ENCODE measurements at places on chromosomes 1 and 21.
A peak's percentile ranks its signal among the peaks of the same experiment; 100 is the strongest.

DNA sequence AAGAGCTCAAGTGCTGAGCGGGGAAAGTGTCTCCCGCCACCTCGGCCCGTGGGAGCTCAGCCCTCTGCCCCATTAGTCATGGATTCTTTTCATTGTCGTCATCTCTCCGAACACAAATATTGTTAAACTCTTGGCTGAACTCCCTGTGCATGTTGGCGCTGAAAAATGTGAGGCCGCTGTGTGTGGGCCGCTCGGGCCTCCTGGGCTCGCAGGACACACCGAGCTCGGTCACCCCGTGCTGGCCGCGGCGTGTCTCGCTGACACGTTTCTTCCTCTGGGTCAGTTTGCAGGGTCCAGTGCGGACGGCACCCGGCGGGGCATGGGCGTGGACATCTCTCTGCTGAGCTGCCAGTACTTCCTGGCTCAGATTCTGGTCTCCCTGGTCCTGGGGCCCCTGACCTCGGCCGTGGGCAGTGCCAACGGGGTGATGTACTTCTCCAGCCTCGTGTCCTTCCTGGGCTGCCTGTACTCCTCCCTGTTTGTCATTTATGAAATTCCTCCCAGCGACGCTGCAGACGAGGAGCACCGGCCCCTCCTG, 25.6 kb downstream of the SLC45A1 start:
- no peak for DNase-seq

- no peak for DNase-seq
These were observed 58.9 kb downstream of the WLS start for GRCh38 chr1:68173283-68173935.

DNA sequence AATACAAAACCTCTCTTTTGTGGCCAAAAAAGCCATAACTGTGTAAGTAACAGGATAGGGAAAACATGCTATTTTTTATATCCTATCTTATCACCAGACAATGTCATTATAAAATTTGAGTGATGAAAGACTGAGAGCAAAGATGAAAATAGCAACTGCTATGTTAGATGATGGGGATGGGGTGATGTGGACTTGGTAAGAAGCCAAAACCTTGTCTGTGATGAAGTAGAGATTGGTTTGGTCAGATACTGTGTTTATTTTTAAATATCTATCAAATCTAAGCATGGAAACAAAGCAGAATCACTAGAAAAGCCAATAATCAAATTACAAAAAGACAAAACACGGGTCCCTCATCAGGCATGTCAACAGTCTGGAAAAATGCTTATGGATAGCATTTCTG, 631.1 kb upstream of the NR5A2 start:
- DNase-seq, result no peak

- no peak for DNase-seq
These were observed 110.2 kb upstream of the PLD5 start for GRCh38 chr1:242634732-242635131.

- no peak for DNase-seq
These were observed 727.6 kb downstream of the PTPRU start for GRCh38 chr1:29963946-29964345.

- no peak for DNase-seq
These were observed 11.7 kb downstream of the TAGLN2 start for GRCh38 chr1:159913451-159914192.

GRCh38 chr1:6260961-6261614, at the start of gene GPR153:
Gene GPR153, minus strand, starts transcription at chr1:6261098. Its CDS starts 6,193 bp downstream, at chr1:6254905.
- peak; percentile 34 for DNase-seq

DNA sequence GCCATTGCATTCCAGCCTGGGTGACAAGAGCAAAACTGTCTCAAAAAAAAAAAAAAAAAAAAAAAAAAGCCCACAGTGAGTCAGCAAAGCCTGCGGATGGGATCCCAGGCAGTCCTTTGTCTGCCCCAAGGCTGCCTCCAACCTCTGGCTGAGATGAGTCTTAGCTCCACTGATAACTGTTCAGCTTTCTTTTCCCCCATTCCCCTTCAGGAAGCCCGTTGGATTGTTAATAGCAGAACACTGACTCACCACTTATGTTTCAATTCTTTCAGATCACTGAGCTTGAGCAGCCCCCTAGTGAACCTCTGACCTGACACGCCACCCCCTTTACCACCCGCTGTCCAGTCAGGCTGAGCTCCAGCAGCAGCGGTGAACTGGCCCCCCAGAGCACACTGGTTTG, 57.5 kb downstream of the ERG start:
- DNase-seq, result peak; percentile 65

DNA sequence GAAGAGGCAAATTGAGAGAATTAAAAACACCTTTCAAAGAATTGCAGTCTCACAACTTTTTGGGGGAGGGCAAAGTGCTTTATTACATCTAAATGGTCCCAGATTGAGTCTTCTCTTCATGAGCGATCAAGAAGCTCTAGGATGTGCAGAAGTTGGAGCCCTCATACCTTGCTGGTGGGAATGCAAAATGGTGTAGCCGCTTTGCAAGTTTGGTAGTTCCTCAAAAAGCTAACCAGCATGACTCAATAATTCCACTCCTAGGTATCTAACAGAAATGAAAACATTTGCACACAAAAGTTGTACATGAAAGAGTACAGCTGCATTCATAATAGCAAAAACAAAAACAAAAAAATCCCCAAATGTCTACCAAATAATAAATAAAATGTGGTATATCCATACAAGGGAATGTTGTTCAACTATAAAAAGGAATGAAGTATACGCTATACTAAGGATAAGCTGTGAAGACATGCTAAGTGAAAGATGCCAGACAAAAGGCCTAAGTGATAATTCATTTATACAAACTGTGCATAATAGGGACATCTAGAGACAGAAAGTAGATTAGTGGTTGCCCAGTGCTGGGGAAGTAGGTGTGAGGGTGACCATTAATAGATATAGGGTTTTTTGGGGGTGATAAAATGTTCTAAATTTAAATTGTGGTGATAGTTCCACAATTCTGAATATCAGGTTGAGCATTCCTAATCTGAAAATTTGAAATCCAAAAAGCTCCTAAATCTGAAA, 55.2 kb downstream of the SELENOF start:
- DNase-seq, result no peak

DNA sequence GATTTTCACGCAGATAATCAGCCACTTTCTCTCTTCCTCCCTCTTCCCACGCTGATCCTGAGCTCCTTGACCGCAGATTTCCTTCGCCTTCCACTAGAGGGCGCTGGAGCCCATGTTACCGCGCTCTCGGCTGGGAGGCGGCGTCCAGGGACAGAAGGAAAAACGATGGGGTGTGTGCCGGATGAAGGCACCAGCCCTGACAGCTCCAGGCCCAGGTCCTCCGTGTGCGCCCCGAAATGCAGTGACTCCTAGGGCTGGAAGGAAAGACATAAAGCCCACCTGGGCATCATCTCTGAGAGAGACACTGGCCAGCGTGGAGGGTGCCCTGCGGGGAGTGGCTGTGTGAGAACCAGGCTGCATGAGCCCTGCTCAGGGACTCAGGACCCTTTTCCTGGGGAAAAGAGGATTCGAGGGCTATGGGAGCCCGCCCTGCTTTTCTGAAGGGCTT, 44.9 kb upstream of the CYP2J2 start:
- DNase-seq, result no peak

- DNase-seq, result no peak
These were observed at the start of gene EPS8L3 for GRCh38 chr1:109763646-109764415. Gene EPS8L3, minus strand, starts transcription at chr1:109763923. Its CDS starts 2,174 bp downstream, at chr1:109761749.

DNA sequence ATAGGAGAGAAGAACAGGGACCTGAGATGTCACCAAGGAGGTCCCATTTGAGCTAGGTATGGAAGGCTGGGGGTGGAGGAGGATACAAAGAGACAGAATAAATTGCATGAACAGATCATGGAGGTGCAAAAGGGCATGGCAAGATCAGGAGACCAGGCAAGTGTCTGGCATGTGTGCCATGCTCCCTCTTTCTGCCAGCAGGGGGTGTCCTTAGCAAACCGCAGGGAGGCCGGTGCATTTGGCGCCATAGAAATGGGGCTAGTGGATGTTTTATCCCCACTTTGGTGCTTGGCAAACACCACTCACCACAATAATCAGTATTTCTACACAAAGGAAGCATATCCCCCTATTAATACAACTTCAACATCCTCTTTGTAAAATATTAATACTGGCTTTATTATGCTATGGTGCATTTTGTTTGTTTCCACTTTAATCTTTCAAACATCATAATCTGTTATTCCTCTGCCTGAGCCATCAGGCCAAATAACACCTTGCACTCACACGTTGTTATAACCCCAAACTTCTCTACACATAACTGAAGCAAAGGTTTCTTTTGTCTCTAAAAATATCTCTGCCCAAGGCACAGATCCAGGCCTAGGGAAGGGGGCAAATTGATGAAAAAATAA, 25.9 kb downstream of the S100A6 start:
- DNase-seq, result no peak

- DNase-seq, result peak; percentile 24
These were observed 4.9 kb downstream of the DNTTIP2 start for GRCh38 chr1:93874025-93874651.

GRCh38 chr1:218412171-218412570, 67.0 kb downstream of the TGFB2 start:
- DNase-seq, result no peak

GRCh38 chr21:45866551-45866950, 115.0 kb upstream of the COL6A1 start:
- DNase-seq, result no peak

DNA sequence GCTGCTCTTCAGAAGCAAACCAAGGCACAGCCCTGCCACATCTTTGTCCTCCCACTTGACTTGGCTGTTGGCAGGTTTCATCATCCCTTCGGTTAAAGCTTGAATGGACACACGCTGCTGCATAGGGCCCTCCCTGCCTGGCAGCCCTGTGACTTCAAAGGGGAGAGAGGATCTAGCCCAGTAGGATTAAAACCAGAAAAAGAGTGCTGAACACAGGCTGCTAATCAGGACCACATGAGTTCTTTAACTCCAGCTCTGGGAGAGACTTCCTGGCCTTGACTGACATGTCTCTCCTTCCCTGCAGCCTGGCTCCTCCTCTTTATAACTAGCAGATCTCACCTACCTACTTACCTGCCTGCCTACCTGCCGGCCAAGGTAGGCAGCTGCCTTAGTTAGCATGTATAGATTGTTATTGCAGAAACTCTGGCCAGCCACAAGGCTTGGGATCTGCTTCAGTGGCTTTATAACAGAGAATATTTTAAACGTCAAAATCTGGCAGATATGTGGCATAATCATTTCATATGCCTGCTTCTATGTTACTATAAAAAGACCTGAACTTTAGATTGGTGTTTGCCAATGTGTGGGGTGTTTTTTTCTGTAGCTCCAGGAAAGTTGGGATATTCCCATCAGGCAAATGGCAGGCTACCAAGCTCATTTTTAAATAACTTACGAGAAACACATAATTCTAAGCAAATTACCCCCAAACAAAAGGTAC, 49.4 kb downstream of the ERG start:
- DNase-seq, result no peak

DNA sequence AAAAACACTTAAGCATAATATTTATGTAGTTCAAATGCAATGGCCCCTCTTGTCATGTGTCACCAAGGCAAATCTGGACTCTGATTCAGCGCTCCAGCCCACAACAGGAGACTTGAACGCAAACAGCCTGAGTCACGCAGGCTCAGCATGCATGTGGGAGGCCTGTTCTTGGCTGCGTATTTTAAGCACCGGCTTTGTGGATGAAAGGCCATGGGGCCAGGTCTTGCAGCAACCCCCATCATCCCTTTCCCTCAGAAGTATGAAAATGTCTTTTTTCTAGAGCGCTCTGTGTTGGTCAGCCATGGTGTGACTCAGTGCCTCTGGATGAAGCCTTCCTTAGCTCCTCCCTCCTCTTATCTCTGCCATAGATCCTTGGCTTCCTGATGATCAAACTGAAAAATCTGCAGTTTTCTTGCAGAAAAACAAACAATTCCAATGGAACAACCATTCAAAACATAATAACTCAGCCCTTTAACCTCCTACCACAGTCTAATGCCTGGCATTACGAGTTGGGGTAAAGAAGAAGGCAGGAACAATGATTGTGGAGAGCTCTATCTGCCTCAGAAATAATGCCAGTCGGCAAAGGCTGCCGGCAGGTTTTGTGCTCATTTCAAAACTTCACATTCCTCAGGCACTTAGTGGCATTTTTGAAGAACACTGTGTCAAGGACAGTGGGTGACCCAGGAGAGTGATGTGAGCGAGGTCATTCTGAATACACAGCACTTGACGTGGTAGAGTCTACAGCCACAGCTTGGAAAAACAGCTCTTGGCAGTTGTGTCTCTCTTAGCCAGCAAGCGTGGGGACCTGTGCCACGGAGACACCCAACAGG, 167.5 kb downstream of the CLIC6 start:
- no peak for DNase-seq

GRCh38 chr21:33010931-33011330, 14.8 kb upstream of the OLIG2 start:
- no peak for DNase-seq

DNA sequence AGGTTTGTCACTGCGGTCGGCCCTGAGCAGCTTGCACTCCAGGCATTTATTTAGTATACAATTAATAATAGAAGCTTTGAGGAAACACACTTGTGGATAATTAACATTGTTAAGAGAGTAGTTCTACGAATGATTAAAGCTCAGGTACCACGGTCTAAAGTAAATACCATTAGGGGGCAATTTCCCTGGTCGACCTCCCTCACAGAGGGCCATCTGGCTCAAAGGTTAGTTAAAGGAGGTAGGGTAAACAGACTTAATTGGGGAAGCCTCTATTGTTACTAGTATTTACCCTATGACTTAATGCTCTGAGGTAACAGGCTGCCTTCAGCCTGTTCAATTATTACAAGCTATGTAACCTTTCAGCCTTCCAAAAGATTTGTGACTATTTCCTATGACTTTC, 122.3 kb upstream of the SLC44A3 start:
- no peak for DNase-seq

GRCh38 chr1:52748119-52748518, 21.9 kb downstream of the ZYG11B start:
- no peak for DNase-seq

GRCh38 chr1:218686761-218687160, 341.6 kb downstream of the TGFB2 start:
- DNase-seq, result no peak

GRCh38 chr1:202143768-202144401, 652 bp downstream of the ARL8A start:
- no peak for DNase-seq

DNA sequence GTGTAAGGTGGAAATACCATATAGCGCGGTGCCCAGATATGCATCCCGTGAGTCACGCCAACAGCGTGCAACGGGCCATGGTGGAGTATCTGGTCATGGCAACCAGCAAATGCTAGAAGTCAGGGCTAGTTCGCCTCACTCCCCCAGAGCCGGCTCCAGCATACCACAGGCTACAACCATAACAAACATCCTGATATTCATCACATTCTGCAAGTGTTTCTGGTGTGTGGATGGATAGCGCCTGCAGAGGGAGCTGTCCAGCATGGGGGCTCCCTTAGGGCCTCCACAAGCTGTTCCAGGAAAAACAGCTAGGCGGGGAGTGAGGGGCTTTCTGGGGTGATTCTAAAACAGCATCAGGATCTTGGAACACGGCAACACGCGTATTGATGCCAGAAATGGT, 6.8 kb downstream of the C1orf198 start:
- DNase-seq, result no peak

GRCh38 chr1:3886691-3887090, 13.4 kb downstream of the C1orf174 start:
- no peak for DNase-seq

- DNase-seq, result no peak
These were observed 576.9 kb upstream of the B3GALT2 start for GRCh38 chr1:193763266-193763665.
